NCI-H1092 (cell line): ENCODE measurements at places on chromosomes 7 and 10.

GRCh38 chr7:17546189-17546588 lies 247.7 kb downstream of the AHR start:
- no peak for DNase-seq

DNA sequence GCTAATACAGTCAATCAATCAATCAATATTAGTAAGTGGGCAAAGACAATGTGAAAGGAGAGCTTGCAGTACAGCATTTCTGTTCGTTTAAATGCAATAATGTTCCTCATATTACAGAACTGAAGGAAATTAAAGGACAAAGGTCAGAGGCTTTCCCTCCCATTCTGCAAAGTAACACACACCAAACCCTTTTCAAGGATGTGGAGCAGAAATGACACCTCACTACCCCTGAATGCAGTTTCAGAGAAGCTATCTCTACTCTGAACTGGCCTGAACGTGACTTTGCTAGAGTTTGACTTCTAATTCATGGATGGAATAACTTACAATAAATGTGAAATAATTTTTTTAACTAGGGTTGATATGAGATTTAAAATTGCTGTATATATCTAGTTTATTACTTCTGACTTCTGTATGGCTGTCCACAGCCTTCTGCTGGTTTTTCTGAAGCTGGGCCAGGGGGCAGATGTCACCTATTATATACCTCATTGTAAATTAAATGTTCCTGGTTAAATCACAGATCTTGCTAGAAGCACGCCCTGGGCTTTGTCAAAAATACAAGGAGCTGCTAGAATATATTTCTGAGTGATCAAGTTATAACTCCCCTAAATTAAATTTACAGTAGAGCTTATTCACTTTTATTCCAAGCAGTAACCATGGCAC lies 156.9 kb upstream of the C7orf33 start:
- DNase-seq = no peak

DNA sequence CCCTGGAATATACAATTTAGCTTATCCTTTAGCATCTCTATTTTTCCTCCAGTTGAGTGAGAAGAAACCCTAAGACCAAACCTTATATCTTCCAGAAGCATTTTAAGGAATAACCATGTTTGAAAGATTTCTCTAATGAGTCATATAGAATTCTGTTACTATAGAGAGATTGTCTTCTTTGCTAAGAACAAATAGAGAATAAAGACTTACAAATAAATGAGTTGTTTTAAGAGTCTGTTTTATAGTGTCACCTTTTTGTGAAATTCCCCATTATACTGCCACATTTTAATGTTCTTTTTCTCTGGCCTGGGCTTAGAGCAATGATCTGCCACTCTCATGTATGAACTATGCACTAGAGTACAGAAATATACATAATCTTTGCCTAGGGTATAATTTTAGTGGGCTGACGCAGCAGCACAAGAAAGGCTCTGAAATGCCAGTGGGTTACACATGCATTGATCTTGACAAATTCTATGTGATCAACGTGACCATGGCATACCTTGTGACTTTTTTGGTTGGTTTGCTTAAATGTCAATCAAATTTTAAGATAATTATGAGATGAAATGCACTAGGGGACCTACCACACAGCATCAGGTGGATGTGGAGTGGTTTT lies 145.1 kb upstream of the MKLN1 start:
- DNase-seq = no peak

DNA sequence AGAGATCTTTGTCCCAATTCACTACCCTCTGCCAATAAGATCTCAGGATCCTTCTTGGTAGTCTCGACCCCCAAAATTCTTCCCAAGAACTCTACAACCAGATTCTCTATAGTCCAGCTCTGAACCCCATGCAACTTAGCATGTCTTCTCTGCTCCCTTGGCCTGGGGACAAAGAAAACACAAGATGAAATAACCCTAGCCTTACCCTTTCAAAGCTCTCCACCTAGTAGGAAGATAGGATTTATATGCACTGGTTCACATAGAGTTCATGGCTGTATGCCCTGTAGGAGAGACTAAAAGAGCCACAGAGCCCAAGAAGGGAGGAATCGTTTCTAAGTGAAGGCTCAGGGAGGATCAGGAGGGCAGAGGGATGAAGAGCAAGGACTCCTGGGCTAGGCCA lies 96.1 kb downstream of the PPP1R3C start:
- no peak for DNase-seq

DNA sequence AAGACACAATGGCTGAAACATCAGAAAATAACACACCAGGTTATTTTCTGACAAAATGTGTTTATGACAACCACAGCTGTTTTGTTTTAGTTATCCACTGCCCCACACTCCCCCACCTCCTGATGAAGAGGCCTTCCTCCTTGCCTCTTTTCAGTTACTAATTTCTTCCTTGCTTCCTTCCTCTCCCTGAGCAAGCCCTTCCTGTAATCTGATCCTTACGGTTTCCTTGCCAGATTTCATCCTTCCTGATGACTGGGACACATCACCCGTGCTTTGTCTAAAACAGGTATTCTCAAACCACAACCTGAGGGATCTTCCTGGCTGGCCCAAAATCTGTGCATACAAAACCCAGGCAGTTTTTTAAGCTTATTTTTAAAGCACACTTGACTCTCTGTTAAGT lies 39.4 kb downstream of the CHST15 start:
- DNase-seq = no peak

DNA sequence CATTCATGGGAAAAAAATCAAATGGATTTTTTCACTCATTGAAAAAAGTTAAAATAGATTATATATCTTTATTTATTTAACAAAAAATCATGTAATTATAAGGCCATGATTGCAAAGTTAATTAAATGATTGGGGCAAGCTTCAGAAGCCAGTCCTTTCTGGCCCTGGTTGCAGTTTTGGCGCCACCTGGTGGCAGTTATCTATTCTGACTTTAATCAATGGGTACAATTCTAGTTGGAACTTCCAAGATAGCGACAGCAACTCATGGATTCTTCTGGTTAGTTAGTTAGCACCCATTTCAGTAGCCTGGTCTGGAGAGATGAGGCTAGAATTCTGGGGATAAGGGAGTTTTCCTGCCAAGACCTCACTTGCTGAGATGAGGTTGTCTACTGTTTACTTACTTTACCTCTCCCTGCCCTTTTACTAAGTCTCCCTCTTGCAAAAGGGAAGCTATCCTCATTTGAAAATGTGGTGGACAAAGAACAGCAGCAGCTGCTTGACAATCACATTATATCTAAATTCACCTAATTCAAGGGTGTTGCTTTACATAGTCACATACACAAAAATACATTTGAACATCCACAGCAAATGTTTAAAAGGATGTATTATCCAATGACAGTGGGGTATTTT lies 42.3 kb downstream of the NOC3L start:
- peak; percentile 3 for DNase-seq

GRCh38 chr10:97321032-97321803 lies 2.1 kb downstream of the FRAT1 start:
- DNase-seq = peak; percentile 29

- no peak for DNase-seq
Measured at GRCh38 chr10:21754410-21755011, 220.5 kb downstream of the MLLT10 start.

- no peak for DNase-seq
Measured at GRCh38 chr7:129263168-129263567, 38.3 kb downstream of the AHCYL2 start.

GRCh38 chr7:102069931-102070629 lies 216.6 kb upstream of the SH2B2 start:
- DNase-seq = no peak

DNA sequence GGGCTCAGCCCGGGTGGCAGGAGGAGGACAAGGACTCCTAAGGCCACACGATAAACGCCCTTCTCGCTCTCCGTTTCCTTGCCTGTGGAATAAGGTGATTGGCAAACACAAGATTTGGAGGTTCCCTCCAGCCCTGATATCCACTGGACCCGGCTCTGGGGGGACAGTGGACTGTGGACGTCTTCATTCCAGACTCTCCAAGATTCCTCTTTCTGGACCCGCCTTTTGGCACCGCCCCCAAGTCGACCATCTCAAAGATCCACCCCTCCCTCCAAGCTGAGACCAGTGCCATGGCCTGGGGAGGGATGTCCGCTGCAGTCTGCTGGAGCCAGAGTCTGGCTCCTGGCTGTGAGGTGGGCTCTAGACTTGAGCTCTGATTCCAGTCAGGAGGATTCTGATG lies 23.6 kb downstream of the ZNF783 start:
- DNase-seq = no peak

- DNase-seq = no peak
Measured at GRCh38 chr7:143016996-143017395, 9.9 kb downstream of the OR9A2 start.

DNA sequence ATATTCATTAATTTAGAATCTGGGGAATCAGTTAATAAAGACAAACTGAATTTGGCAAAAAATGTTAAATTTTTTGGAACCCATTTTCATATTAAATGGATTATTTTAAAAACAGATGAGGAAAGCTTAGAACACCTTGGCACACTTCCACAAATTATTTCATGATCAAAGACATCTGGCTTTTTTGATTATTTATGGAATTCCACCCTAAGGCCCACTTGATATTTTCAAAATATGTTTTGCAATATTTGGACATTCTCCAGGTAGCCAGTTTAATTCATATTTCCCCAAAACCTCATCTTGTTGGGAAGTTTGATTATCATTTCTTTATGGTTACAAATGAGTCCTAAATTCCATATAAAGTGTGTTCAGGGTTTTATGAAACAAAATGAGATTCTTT lies 129.9 kb downstream of the DOCK4 start:
- DNase-seq = no peak

DNA sequence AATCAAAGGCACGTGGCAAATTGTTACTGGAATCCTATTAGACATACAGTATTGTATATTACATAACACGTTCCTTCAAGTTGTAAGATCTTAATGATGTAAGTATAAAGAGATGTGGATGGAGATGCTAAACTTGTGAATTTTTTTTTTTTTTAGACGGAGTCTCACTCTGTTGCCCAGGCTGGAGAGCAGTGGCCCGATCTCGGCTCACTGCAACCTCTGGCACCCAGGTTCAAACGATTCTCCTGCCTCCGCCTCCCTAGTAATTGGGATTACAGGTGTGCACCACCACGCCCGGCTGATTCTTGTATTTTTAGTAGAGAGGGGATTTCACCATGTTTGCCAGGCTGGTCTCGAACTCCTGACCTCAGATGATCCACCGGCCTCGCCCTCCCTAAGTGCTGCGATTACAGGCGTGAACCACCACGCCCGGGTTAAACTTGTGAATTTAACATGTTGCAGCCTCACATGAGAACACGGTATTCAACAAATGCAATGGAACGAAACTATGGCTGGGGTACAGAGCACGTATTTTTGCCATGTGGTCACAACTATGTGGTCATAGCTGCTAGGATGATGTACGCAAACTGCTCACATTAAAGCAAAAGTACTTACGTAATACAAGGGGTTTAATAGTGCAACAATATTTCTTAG lies 818 bp upstream of the SUPV3L1 start:
- DNase-seq = peak; percentile 13

- DNase-seq = no peak
Measured at GRCh38 chr7:17472939-17473338, 174.5 kb downstream of the AHR start.

DNA sequence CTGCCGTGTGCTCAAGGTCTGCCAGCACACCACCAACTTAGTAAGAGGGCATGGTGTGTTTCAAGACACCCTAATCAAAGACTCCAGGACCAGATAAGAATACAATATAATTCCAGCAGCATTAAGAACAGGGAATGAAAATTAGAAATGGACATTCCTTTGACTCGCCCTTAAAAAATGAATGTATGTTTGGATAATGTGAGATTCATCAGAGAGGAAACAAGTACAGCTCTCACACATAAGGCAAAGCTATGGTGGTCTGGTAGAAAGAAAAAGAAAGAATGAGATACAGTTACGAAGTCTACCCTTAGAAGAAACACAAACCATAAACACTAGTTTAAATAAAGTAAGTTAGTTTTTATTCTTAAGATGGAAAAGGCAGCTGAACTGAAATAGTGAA lies 174.8 kb upstream of the ANK3 start:
- no peak for DNase-seq

DNA sequence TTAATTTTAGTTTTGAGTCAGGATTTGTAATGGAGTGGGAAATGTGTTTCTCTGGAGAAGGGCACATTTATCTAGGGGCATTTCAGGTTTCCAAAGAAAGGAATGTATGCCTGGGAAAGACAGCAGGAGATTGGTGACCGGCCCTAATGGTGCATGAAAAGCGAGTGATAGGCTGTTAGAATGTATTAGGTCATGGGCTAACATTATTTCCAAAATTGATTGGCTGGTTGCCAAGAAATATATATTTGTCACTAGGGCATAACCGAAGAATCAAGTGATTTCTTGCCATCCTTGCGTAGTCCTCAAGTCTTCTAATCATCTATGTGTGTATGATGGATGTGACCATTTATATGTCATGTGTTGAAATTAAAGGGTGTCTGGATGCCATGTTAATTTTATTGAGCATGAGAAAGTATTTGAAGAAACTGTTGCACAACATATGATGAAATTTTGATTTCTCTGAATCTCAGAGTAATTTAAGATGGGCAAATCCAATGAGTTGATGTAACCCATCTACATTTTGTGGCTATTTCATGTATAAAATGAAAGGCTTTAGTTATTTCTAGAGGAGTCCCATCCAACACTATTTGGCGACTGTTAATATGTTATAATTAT lies 248.4 kb downstream of the BMPER start:
- no peak for DNase-seq

GRCh38 chr10:93501650-93502049 lies 5.2 kb downstream of the CEP55 start:
- no peak for DNase-seq

GRCh38 chr7:102286237-102287110 lies at the start of gene SH2B2:
TSS of gene SH2B2 (plus strand) at chr7:102286868. CDS start at chr7:102300551, 13,683 bp downstream.
- DNase-seq = peak; percentile 55

- DNase-seq = no peak
Measured at GRCh38 chr7:124914298-124914697, 15.3 kb downstream of the POT1 start.

DNA sequence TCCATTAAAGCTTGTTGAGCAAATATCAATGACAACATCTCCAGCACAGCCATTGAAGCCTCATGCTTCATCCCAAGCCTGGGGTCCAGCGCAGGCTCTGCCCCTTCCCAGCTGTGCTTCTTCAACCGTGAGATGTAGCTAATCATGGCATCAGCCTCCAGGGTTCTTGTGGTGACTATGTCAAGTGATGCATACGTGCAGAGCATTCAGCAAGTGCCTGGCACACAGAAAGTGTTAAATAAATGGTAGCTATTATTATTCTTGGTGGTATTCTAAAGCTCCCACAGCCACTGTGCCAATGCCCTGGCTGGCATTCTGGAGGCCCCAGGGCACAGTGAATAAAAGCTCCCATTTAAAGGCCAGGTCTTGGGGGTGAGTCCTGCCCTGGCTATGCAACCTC lies 146.6 kb downstream of the WDR11 start:
- no peak for DNase-seq
